ENCODE measurements at places on chromosomes 1 and 21. TPM values are rescaled to one million over a fixed set of nuclear protein-coding genes. Genes with fewer than 3 reads are reported as not detected.

DNA sequence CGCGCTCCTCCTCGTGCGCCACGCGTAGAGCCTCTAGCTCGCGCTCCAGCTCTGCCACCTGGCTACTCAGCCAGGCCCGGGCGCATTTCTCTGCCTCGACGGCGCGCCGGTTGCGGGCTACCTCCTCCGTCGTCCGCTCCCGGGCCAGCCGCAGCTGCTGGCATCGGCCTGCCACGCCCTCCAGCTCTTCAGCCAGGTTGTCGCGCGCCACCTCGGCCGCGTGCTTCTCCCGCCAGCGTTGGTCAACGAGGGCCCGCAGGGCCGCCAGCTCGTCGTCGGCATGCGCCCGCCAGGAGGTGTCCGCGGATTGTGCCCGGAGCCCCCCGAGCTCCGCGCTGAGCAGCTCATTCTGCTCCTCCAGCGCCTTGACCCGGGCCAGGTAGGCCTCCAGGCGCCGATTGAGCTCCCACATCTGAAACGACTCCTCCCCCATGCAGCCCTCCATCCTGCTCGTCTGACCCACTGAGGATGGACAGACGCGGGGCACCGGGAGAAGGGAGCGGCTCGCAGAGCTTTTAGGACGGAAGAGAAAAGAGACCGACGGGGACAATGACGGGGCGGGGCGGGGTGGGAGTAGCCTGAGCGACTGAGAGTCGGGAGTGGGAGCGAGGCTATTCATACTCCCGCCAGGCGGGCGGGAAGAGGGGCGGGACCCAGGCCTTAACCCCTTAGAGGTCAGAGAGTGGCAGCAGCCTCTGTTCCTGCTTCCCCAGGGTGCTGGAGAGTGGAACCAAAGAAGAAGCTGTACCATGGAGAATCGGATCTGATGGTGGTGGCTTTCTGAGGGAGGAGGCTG lies at the start of gene NES:
NES (minus strand) TSS at position 588 of the 796 bp plus-strand sequence; CDS start at position 445, 143 bp downstream.
- no peak for DNase-seq

The TNFRSF1B gene
- total RNA-seq: not detected

GRCh38 chr1:228753786-228754360 lies 18.6 kb downstream of the RHOU start:
- no peak for DNase-seq

DNA sequence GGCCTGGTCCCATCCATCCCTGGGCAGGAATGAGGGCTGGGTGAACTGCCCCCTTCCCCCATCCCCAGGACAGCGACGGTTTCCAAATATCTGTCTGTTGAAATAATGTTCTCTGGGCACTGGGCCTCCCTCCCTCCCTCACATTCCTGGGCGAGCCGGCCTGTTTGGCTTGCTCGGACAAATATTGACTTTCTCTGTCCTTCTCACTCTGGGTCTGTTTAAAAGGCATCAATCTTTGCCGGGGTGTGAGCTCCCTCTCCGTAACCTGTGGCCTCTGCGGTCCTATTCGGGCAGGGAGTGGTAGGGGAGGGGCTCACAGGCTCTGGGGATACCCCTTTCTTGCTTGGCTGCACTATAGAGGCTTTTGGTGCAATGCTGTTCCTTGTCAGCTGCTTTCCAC lies 40.2 kb downstream of the FOXD2 start:
- no peak for DNase-seq

The RAD54L gene
- total RNA-seq: 9.9 TPM

GRCh38 chr1:214192825-214193643 lies 87.9 kb upstream of the SMYD2 start:
- DNase-seq: no peak

The SHISA4 gene
- 39.1 TPM for total RNA-seq

The OPRD1 gene
- total RNA-seq: 0.10 TPM

GRCh38 chr21:38789275-38789674 lies 16.5 kb upstream of the ETS2 start:
- DNase-seq: no peak

- DNase-seq: no peak
Observed at GRCh38 chr1:190176776-190177175, 300.9 kb downstream of the BRINP3 start.

GRCh38 chr1:62998845-62999649 lies 215.1 kb downstream of the ATG4C start:
- DNase-seq: no peak

DNA sequence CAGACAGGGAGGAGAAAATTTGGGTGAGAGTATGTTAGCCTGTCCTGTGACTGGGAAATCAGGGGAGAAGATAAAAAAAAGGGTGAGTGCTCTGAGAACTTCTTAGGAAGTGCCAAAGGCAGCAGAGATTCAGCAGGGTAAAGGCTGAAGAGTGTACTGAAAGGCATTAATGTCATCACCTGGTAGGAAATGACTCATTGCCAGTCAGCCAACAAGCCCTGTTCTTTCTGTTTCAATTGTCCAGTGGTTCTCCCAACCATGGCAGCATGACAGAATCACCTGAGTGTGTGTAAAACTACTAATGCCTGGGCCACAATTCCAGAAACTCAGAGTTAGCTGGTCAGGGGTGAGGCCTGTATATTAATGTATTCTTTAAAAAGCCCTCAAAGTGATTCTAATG lies 83.5 kb downstream of the INTS7 start:
- no peak for DNase-seq
